Esophagus muscularis mucosa (tissue), 4 donors: ENCODE measurements at places on chromosomes 1 and 21. TPM values are rescaled to one million over a fixed set of nuclear protein-coding genes. Genes with fewer than 3 reads are reported as not detected.
A peak's percentile ranks its signal among the peaks of the same experiment; 100 is the strongest.

Gene MAP3K7CL
- 1.8 TPM for total RNA-seq

Gene GPR161
- total RNA-seq, result 23.5 TPM

Gene RHCE
- not detected for total RNA-seq

Gene LCE1A
- total RNA-seq, result not detected

Gene GPR89B
- total RNA-seq, result 10.1 TPM

Gene CHI3L2
- 1.7 TPM for total RNA-seq

Gene DMRTA2
- not detected for total RNA-seq

GRCh38 chr1:101587741-101588140 is 350.9 kb downstream of the S1PR1 start:
- no peak overlapping the region for H3K27ac ChIP-seq
- H3K27me3 ChIP-seq, result peaks cover 3% of the 10 kb centered on the region
- H3K36me3 ChIP-seq, result no peaks in the 10 kb centered on the region
- no peak for DNase-seq
- no peak overlapping the region for H3K4me3 ChIP-seq

- no peak for DNase-seq
- H3K36me3 ChIP-seq, result no peaks in the 10 kb centered on the region
- peak overlapping the region; percentile 28 for H3K27ac ChIP-seq
- peaks cover 11% of the 10 kb centered on the region for H3K4me1 ChIP-seq
Measured at GRCh38 chr1:96559707-96560596, 161.6 kb upstream of the PTBP2 start.

GRCh38 chr1:98761219-98761865 is 99.8 kb downstream of the SNX7 start:
- no peaks in the 10 kb centered on the region for H3K4me1 ChIP-seq
- no peak overlapping the region for H3K4me3 ChIP-seq
- no peak overlapping the region for H3K27ac ChIP-seq
- no peak for DNase-seq
- H3K27me3 ChIP-seq, result no peaks in the 10 kb centered on the region
- H3K36me3 ChIP-seq, result no peaks in the 10 kb centered on the region

GRCh38 chr1:27364696-27365371 is 1.9 kb downstream of the MAP3K6 start:
- peak overlapping the region; percentile 98 for H3K27ac ChIP-seq
- H3K4me3 ChIP-seq, result peak overlapping the region; percentile 77
- no peaks in the 10 kb centered on the region for H3K27me3 ChIP-seq
- H3K36me3 ChIP-seq, result peaks cover 50% of the 10 kb centered on the region

- peak overlapping the region; percentile 45 for H3K4me3 ChIP-seq
- peaks cover 11% of the 10 kb centered on the region for H3K4me1 ChIP-seq
- H3K27me3 ChIP-seq, result peaks cover 11% of the 10 kb centered on the region
- H3K36me3 ChIP-seq, result no peaks in the 10 kb centered on the region
- H3K27ac ChIP-seq, result no peak overlapping the region
Measured at GRCh38 chr1:23838401-23838866, 13.2 kb upstream of the HMGCL start.

- H3K4me1 ChIP-seq, result no peaks in the 10 kb centered on the region
- no peaks in the 10 kb centered on the region for H3K36me3 ChIP-seq
- no peaks in the 10 kb centered on the region for H3K27me3 ChIP-seq
- H3K4me3 ChIP-seq, result no peak overlapping the region
- H3K27ac ChIP-seq, result no peak overlapping the region
Measured at GRCh38 chr1:100414693-100415497, 62.6 kb downstream of the CDC14A start.

DNA sequence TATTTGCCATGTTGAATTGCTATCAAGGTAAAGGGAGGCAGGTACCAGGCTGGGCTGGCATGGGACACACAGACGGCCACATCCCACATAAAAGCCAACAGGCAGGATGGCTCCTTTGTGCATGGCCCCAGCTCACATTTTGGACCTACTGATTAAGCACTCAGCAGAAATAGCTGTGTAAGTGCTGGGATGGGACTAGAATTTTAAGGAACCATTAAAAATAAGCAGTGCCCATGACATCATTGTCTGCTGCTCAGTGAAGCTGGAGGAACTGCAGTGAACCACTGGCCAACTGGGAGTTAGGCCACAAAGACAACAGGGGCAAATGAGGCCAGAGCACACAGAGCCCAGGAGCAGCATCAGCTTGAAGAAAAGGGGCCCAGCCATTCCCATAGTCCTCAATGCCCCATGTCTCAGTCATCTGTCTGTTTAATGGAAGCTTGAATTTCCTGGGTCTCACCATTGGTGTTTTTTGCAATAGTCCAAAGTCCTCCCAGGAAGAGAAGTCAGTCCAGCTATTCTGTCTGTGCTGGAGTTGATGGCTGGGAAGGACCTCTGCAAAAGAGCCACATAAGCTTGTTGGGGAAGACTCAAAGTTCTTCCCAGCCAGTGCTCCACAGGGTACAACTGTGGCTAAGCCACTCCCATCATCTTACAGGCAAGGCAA is 45.3 kb upstream of the TNR start:
- no peaks in the 10 kb centered on the region for H3K36me3 ChIP-seq
- H3K4me3 ChIP-seq, result no peak overlapping the region
- DNase-seq, result no peak
- no peaks in the 10 kb centered on the region for H3K27me3 ChIP-seq

DNA sequence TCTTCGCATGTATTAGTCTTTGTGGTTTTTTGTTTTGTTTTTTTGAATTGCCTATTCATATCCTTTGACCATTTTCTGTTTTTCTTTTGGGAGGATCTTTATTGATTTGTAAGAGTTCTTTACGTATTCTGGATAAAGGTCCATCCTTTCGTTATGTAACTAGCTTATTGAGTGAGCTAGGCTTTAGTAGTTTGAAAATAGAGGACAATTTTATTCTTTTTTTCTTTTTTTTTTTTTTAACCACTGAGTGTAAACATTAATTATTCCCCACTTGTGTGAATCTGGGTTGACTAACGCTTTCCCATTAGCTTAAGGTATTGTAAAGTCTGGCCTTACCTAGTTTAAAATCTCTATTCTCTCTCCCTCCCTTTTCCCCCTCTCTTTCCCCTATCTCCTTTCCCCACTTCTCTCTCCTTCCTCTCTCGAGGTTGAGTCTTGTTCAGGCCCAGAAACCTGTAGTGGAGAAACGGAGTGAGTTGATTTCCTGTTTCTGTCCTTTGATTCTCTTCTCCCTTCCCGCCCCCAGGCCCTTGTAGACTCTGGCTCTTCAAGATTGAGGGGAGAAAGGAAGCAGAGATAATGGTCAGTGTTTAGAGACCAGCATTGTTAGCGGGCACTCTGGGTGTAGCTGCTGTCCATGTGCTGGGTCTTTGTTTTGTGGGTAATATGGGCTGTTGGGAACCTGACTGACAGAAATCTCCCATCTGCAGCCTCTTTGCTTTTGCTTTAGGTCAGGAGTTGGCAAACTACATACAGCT is 1.5 kb downstream of the MORC3 start:
- no peak for DNase-seq
- H3K4me1 ChIP-seq, result peaks cover 55% of the 10 kb centered on the region
- H3K27ac ChIP-seq, result peak overlapping the region; percentile 98
- H3K4me3 ChIP-seq, result peak overlapping the region; percentile 96
- H3K27me3 ChIP-seq, result no peaks in the 10 kb centered on the region

GRCh38 chr21:36282568-36283230 is 37.3 kb upstream of the MORC3 start:
- DNase-seq, result no peak
- H3K27me3 ChIP-seq, result no peaks in the 10 kb centered on the region
- H3K27ac ChIP-seq, result no peak overlapping the region
- H3K36me3 ChIP-seq, result peaks cover 41% of the 10 kb centered on the region
- no peak overlapping the region for H3K4me3 ChIP-seq

DNA sequence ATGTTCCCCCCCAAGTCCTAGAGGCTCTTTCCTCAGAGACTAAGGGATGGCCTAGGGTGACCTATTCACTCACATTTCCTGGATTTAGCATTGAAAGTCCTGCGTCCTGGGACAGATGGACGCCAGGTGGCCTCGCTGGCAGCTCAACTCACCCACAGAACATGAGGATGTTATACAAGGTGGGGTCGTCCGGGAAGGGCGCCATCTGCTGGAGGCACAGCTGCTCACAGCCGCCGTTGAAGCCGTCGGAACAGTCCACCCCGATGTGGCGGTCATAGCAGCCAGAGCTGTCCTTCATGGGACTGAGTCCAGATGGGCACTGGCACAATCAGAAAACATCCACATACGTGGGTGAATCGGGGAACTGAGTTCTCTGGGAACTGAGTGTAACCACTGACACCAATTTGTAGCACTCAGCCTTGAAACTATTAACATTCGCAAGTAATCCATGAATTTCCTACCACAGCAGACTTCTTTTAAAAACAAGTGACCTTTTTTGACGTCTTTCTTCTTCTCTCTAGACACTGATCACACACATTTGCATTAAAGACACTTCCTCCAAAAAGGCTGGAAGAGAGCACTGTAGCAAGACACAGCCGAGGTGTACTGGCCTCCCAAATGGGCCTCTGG is 215.4 kb downstream of the ASTN1 start:
- H3K36me3 ChIP-seq, result no peaks in the 10 kb centered on the region
- H3K27ac ChIP-seq, result no peak overlapping the region
- DNase-seq, result no peak

- no peak overlapping the region for H3K27ac ChIP-seq
- no peak for DNase-seq
- no peaks in the 10 kb centered on the region for H3K4me1 ChIP-seq
- no peaks in the 10 kb centered on the region for H3K36me3 ChIP-seq
- no peak overlapping the region for H3K4me3 ChIP-seq
Measured at GRCh38 chr1:154391086-154391770, 13.9 kb upstream of the IL6R start.

- H3K27me3 ChIP-seq, result no peaks in the 10 kb centered on the region
- peak; percentile 55 for DNase-seq
- no peak overlapping the region for H3K27ac ChIP-seq
- H3K4me1 ChIP-seq, result no peaks in the 10 kb centered on the region
- no peaks in the 10 kb centered on the region for H3K36me3 ChIP-seq
Measured at GRCh38 chr1:213423605-213424004, 372.6 kb downstream of the RPS6KC1 start.

DNA sequence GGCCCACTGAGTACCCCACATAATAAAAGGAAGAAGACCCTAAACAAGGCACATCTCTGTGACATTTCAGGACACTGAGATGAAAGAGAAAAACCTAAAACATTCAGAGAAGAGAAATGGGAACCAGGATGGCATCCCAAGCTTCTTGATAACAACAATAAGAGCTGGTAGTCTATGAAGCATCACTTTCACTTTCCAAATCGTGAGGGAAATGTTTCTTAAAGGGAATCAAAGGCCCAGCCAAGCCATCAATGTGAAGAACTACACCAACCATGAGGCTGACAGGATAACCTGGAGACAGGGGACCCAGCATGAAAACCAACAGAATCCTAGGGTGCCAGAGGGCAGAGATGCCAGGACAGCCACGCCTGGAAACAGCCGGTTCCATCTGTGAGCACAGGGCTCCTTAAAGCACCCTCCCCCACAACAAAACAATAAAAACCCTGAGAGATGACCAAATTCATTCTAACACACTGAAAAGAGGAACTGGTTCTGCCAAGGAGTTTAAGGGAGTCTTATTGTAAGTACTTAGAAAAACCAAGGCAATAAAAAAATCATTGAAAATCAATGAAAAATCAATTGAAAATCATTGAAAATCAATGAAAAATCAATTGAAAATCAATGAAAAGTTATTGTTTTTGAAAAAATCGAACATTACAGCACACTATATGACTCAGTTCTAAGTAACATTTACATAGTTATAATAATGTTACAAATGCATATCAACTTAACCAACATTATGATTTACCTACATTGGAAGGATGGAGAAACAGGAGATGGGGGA is 141.5 kb upstream of the ERG start:
- H3K27me3 ChIP-seq, result no peaks in the 10 kb centered on the region
- no peak for DNase-seq
- no peaks in the 10 kb centered on the region for H3K36me3 ChIP-seq
- H3K27ac ChIP-seq, result no peak overlapping the region
- H3K4me3 ChIP-seq, result no peak overlapping the region
- no peaks in the 10 kb centered on the region for H3K4me1 ChIP-seq

- no peaks in the 10 kb centered on the region for H3K27me3 ChIP-seq
- H3K27ac ChIP-seq, result no peak overlapping the region
- DNase-seq, result no peak
- no peaks in the 10 kb centered on the region for H3K36me3 ChIP-seq
- H3K4me1 ChIP-seq, result no peaks in the 10 kb centered on the region
- H3K4me3 ChIP-seq, result no peak overlapping the region
Measured at GRCh38 chr1:219399446-219399845, 213.5 kb downstream of the ZC3H11B start.

DNA sequence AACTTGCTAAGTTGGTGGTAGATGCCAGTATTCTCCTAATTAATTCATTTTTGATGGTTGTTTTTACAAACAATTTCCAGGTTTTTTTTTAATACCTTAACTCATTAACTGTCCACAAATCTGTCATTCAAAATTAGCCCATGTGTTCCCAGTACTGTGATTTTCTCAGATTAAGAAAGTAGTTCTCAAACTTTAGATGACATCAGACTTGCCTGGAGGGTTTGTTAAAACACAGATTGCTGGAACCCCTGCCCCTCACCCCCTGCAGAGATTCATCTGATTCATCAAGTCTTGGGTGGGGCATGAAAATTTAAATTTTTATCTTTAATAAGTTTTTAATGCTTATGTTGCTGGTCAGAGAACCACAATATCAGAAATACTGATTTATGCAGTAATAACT is 130.5 kb downstream of the BACH1 start:
- no peak overlapping the region for H3K27ac ChIP-seq
- H3K27me3 ChIP-seq, result no peaks in the 10 kb centered on the region
- DNase-seq, result no peak
- no peak overlapping the region for H3K4me3 ChIP-seq
- no peaks in the 10 kb centered on the region for H3K36me3 ChIP-seq

DNA sequence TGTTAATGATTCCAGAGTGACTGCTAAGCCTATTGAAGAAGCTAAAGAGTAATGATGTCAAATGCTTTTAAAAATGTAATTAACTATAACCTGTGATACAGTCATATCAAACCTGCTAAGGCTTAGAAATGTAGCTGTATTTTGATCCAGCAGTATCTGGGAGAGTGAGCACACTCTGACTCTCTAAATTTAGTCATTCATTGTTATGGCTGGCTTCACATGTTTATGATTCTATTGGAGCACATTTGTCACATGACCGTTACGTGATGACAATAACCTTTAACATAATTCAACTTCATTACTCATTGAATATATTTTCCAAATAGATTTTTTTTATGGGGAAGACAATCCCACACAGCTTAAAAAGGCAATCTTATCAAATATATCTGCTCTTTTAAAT is 587.1 kb downstream of the LMO4 start:
- H3K4me3 ChIP-seq, result no peak overlapping the region
- H3K4me1 ChIP-seq, result no peaks in the 10 kb centered on the region
- H3K27me3 ChIP-seq, result no peaks in the 10 kb centered on the region
- no peaks in the 10 kb centered on the region for H3K36me3 ChIP-seq
- no peak overlapping the region for H3K27ac ChIP-seq

DNA sequence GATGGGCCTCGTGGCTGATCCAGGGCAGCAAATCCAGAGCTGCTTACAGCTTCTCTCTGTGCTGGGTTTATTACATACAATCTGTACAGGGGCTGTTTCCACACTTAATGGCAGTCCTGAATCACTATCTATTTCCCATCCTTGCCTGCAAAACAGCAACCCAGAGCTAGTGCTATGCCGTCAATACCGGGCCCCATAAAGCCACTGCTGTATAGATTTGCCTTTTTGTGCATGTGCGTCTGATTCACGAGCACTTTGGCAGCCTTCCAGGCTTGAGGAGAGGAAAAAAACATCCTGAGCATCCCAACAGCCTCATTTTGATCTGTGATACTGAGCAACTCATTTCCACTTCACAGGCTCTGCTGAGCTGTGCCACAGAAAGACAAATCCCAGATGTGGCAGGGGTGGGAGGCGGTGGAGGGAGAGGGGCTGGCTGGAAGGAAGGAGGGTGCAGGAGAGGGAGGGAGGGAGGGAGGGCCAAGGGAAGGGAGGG is 65.2 kb upstream of the TARBP1 start:
- H3K4me1 ChIP-seq, result peaks cover 75% of the 10 kb centered on the region
- no peak overlapping the region for H3K4me3 ChIP-seq
- peak overlapping the region; percentile 99 for H3K27ac ChIP-seq
- H3K27me3 ChIP-seq, result no peaks in the 10 kb centered on the region
- no peaks in the 10 kb centered on the region for H3K36me3 ChIP-seq
- DNase-seq, result no peak
